ENCODE measurements at places on chromosomes 1 and 21. TPM values are rescaled to one million over a fixed set of nuclear protein-coding genes. Genes with fewer than 3 reads are reported as not detected.

Gene BSND
- not detected for total RNA-seq

Gene PCSK9
- total RNA-seq, result not detected

Gene BSDC1
- total RNA-seq, result 32.1 TPM

Gene TAL1
- total RNA-seq, result not detected

Gene TTC39A
- 0.19 TPM for total RNA-seq

Gene IVL
- not detected for total RNA-seq

Gene TSPAN2
- total RNA-seq, result 2.5 TPM

Gene ADAMTS1
- not detected for total RNA-seq

Gene SLC9C2
- total RNA-seq, result not detected

Gene SPEN
- total RNA-seq, result 37.0 TPM

Gene RUNX3
- 153 TPM for total RNA-seq

Gene CLCA4
- not detected for total RNA-seq

Gene GJA5
- not detected for total RNA-seq

Gene TSPEAR
- not detected for total RNA-seq

Gene TLR5
- total RNA-seq, result 0.29 TPM

Gene S100A4
- 352 TPM for total RNA-seq

Gene CTSK
- 1.4 TPM for total RNA-seq

Gene OVAAL
- not detected for total RNA-seq

Gene ST7L
- total RNA-seq, result 11.2 TPM

Gene HJV
- not detected for total RNA-seq

Gene HHAT
- 1.8 TPM for total RNA-seq

Gene UBAP2L
- 180 TPM for total RNA-seq

Gene CTTNBP2NL
- total RNA-seq, result 5.9 TPM

Gene SYCP1
- total RNA-seq, result not detected

Gene FCAMR
- not detected for total RNA-seq

Gene YTHDF2
- 74.3 TPM for total RNA-seq

Gene TMEM51
- total RNA-seq, result not detected

Gene GBP4
- total RNA-seq, result 26.5 TPM

Gene CELA3B
- not detected for total RNA-seq

Gene EPS15
- total RNA-seq, result 69.6 TPM

Gene NLRP3
- total RNA-seq, result 0.97 TPM

Gene PRKACB
- total RNA-seq, result 22.7 TPM

Gene METTL13
- total RNA-seq, result 49.8 TPM

Gene ADORA1
- total RNA-seq, result not detected

Gene ZNF683
- total RNA-seq, result not detected

Gene ADORA3
- 0.14 TPM for total RNA-seq

Gene GSTM1
- not detected for total RNA-seq

Gene RHOU
- 0.57 TPM for total RNA-seq

Gene CDA
- not detected for total RNA-seq

Gene ASAP3
- total RNA-seq, result 0.58 TPM

Gene ROR1
- total RNA-seq, result 0.10 TPM

Gene PLA2G2F
- not detected for total RNA-seq

Gene CCDC181
- total RNA-seq, result not detected

Gene RORC
- 9.9 TPM for total RNA-seq

Gene FHAD1
- not detected for total RNA-seq

Gene SLC1A7
- not detected for total RNA-seq

Gene ZFP69
- 3.9 TPM for total RNA-seq

Gene BACH1
- total RNA-seq, result 22.9 TPM

Gene IGSF5
- total RNA-seq, result not detected

Gene PCAT6
- 0.76 TPM for total RNA-seq

Gene PCP4L1
- total RNA-seq, result 0.22 TPM

Gene TACSTD2
- not detected for total RNA-seq

Gene CTH
- 23.0 TPM for total RNA-seq

Gene NR1I3
- not detected for total RNA-seq

Gene PIGR
- 0.10 TPM for total RNA-seq

Gene UBE2G2
- 96.0 TPM for total RNA-seq

Gene KCNQ4
- 0.45 TPM for total RNA-seq

Gene AK5
- 2.2 TPM for total RNA-seq
